COLO829 (cell line): ENCODE measurements at places on chromosomes 1 and 21.

DNA sequence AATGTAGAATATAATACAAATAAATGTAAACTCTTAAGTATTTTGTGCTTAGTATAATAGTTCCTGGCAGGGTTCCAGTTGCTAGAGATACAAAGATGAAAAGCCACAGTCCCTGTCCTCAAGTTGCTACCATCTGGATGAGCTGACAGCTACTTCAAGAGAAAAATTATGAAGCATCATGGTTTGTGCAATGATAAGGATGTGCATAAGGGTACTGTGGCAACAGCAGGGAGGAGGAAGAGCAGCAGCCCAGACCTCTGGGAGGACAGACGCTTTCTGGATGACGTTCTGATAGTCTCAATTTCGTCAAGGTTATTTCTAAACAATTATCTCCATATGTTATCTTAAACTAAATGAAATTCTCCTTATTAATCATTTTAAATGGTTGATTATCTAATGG, 198.9 kb downstream of the NTNG1 start:
- DNase-seq = no peak

DNA sequence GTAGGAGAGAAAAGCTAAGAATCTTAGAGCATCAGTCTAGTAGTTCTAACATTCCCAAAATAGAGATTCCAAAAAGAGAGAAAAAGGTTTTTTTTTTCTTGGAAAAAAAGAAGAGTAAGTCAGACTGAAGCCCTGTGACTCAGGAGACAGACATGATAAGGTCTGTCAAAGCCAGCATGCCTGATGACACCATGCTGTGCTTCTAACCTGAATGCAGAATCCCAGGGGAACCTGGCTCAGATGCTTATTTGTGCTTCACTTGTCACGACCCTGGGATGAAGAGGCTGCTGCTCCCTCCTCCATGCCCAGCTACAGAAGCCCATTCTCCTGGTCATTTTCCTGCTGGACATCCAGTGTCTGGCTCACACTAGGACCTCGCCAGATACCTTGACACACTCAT, 44.3 kb downstream of the ERICH3 start:
- DNase-seq = no peak

- no peak for DNase-seq
Measured at GRCh38 chr21:37670883-37671282, 245.4 kb downstream of the KCNJ6 start.

DNA sequence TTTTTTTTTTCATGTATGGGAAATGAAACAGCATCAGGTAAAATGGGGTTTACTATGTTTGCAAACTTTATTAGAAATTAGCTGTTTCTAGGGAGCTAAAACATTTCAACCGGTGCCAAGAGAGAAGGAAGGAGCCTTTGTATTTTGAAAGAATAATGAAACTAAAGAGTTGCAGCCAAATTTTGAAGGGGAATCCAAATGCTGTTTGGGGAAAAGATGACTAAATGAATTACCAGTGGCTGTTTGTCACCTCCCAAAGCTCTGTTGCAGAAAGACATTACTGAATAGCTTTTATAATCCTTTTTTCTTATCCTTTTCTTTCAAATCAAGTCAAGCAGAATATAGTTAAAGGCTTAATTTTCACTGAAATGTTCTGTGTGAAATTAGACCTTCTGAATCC, 591.3 kb upstream of the ADGRL2 start:
- DNase-seq = no peak
